ENCODE measurements at places on chromosomes 4 and X.

DNA sequence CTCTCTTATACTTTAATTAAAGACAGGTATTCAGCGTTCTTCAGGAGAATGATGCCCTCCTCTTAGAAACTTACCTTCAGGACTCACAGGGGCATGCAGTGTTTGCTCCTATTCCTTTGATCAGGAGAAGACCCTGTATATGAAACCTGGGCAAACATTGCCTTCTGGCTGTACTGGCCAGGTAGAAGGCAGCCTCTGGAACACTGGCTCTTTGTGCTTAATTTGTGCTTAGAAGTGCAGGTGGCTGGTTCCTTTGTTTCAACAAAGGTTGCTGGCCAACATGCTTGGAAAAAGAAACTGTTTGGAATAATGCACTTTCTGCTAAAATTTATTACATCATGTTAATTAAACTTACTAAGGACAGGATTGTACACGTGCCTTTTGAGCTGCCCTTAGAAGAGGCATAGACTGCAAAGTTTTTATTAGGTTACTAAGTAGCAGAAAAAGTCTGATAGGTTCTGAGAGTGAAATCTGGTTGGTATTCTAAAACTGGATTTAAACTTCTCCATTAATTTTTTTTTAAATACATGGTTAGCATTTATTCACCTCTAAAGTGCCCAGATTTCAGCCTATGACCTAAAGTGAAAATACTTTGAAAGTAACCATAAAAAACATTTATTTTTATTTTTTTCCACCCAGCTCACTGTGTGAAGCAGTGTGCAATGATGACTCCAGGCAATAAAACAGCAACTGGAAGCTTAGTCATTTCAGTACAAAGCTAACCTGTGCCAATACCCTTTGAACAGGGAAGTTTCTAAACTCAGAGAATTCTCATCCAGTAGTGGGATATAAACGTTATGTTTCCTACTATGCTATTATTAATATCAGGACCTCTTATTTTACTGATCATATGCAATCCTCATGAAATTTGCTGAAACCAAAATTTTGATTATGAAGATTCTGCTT, 11.3 kb downstream of the RASSF6 start:
- no peaks in the 10 kb centered on the region for H3K27me3 ChIP-seq
- H3K36me3 ChIP-seq, result no peaks in the 10 kb centered on the region
- no peak overlapping the region for H3K27ac ChIP-seq
- no peak overlapping the region for H3K4me3 ChIP-seq
- H3K4me1 ChIP-seq, result peaks cover 7% of the 10 kb centered on the region

- H3K36me3 ChIP-seq, result no peaks in the 10 kb centered on the region
- H3K4me1 ChIP-seq, result no peaks in the 10 kb centered on the region
- no peak overlapping the region for H3K4me3 ChIP-seq
- no peak overlapping the region for H3K27ac ChIP-seq
- no peak for DNase-seq
- H3K27me3 ChIP-seq, result no peaks in the 10 kb centered on the region
Measured at GRCh38 chr4:61950625-61951024, 750.5 kb downstream of the ADGRL3 start.

DNA sequence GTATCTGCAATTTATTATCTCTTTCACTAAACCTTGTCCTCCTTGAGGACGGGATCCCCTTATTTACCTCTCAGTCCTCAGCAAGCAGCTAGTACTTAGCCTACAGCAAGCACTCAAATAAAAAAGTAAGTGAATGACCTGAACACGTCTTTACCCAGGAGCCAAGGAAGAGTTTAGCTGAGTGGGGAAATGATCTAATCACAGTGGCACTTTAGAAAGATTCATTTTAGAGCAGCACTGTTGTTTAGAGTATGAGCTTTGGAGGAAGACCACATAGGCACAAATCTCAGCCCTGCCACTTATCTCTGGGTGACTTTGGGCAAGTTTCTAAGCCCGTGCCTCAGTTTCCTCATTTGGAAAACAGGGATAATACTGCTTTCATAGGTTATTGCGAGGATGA, 2.7 kb downstream of the FAM120C start:
- no peaks in the 10 kb centered on the region for H3K27me3 ChIP-seq
- H3K4me3 ChIP-seq, result peak overlapping the region; percentile 23
- no peak for DNase-seq
- no peak overlapping the region for H3K27ac ChIP-seq
- H3K4me1 ChIP-seq, result peaks cover 28% of the 10 kb centered on the region
- H3K36me3 ChIP-seq, result no peaks in the 10 kb centered on the region

DNA sequence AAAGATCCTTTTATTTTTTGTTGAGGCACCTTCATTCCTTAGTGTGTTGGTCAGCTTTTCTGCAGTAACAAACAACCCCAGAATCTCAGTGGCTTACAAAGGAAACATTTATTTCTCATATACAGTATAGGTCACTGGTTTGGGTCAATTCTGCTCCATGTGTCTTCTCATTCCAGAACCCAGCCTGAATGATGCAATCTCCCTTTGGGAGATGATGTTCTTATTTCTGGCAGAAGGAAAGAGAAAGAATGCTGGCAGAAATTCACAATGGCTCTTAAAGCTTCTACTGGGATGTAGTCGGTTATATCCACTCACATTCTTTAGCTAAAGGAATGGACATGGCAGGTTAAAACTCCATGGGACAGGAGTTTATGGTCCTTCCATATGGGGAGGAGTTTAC, 42.3 kb downstream of the IDS start:
- no peaks in the 10 kb centered on the region for H3K4me1 ChIP-seq
- H3K4me3 ChIP-seq, result no peak overlapping the region
- no peaks in the 10 kb centered on the region for H3K36me3 ChIP-seq
- no peaks in the 10 kb centered on the region for H3K27me3 ChIP-seq
- no peak overlapping the region for H3K27ac ChIP-seq
- no peak for DNase-seq

DNA sequence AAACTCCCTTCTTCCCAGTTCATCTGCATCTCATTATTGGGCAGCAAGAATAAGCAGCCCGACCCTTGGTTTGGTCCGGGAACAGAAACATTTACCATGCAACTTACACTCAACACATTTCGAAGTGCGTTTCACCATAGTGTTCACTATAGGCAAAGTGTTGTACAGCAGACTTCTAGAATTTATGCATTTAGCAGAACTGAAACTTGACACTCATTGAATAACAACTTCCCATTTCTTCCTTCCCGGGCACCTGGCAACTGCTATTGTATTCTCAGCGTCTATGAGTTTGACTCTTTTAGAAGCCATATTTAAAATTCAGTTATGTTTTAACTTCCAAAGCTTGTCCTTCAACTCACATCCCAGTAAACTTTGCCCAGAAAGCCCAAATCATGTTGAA, 840.6 kb downstream of the NLGN4X start:
- no peaks in the 10 kb centered on the region for H3K36me3 ChIP-seq
- no peaks in the 10 kb centered on the region for H3K4me1 ChIP-seq
- H3K27me3 ChIP-seq, result no peaks in the 10 kb centered on the region
- DNase-seq, result no peak
- H3K27ac ChIP-seq, result no peak overlapping the region

- no peak for DNase-seq
- no peaks in the 10 kb centered on the region for H3K36me3 ChIP-seq
- H3K4me3 ChIP-seq, result peak within 1 kb of the TSS; percentile 67
- peaks cover 5% of the 10 kb centered on the region for H3K4me1 ChIP-seq
- no peaks in the 10 kb centered on the region for H3K27me3 ChIP-seq
Measured at GRCh38 chrX:100643956-100644860, at the start of gene SRPX2. TSS of gene SRPX2 (plus strand) at chrX:100644199. CDS start at chrX:100646323, 2,124 bp downstream.

GRCh38 chrX:39603230-39603629, 494.5 kb downstream of the BCOR start:
- no peaks in the 10 kb centered on the region for H3K27me3 ChIP-seq
- no peak overlapping the region for H3K27ac ChIP-seq
- no peaks in the 10 kb centered on the region for H3K36me3 ChIP-seq
- DNase-seq, result no peak
- no peak overlapping the region for H3K4me3 ChIP-seq
- peaks cover 10% of the 10 kb centered on the region for H3K4me1 ChIP-seq

GRCh38 chr4:180696460-180697092, 1546.6 kb upstream of the TENM3 start:
- DNase-seq, result no peak
- no peak overlapping the region for H3K4me3 ChIP-seq
- H3K27ac ChIP-seq, result no peak overlapping the region
- no peaks in the 10 kb centered on the region for H3K27me3 ChIP-seq
- no peaks in the 10 kb centered on the region for H3K4me1 ChIP-seq

DNA sequence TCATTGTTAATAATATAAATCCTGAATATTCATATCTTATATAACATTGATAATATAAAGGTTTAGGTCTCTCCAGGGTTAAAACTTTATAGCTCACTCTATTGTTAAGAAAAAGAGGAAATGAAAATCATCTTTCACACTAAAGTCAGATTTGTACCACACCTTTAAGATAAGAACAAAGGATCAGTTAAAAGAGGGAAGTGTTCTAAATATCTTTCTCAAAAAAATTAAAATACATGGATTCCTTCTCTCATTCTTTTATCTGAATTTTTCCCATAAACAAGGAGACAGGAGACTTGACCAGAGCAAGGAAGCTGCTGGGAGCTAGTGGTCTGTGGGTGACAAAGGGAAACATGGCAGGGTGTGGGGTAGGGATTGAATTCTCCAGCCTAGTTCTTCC, 323.0 kb upstream of the CPXCR1 start:
- H3K4me1 ChIP-seq, result no peaks in the 10 kb centered on the region
- H3K4me3 ChIP-seq, result no peak overlapping the region
- no peaks in the 10 kb centered on the region for H3K36me3 ChIP-seq
- DNase-seq, result no peak
- H3K27ac ChIP-seq, result no peak overlapping the region

Measured in thoracic aorta (tissue), 2 donors.